ENCODE measurements at places on chromosomes 1 and 21.

DNA sequence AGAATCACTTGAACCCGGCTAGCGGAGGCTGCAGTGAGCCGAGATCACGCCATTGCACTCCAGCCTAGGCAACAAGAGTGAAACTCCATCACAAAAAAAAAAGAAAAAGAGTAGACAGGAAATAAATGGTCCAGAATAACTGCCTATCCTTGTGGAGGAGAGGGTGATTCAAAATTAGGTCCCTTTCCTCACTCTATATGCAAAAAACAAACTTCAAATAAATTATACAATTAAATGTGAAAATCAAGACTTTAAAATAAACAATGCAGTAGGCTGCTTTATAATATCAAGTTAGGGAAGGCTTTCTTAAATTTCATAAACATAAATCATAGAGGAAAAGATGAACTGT, 26.4 kb downstream of the MRPL39 start:
- DNase-seq: no peak

DNA sequence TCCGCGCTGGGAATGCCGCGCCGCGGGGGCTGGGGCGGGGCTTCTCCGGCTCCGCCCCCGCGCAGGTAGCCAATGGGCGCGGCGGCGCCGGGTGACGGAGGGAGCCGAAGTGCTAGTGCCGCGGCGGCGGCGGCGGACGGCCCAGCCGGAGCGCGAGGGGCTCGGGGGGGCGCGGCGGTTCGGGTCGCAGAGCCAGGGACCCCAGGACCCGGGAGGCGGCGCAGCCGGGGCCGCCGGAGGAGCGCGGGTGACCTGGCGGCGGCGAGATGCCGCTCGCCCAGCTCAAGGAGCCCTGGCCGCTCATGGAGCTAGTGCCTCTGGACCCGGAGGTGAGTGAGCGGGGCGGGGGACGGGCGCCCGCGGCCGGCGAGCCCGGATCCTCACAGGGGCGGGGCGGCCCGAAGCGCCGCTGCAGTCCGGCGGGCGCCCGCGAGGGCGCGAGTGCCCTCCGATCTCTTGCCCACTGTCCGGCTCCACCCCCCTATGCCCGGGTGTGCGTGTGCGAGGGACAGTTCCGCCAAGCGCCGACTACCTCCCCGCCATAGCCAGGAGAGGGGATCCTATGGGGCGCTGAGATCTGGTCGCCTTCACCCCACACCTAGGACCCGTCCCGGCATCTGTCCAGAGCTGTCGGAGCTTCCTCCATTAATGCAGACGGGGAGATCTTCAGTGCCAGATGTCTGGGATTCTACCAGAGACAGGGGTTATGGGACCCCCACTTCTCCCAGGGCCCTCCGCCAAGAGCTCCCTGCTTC, at the start of gene RPS6KA1:
Gene RPS6KA1 (plus strand): TSS at position 107 of the 755 bp plus-strand sequence. CDS start 160 bp downstream, at position 267.
- DNase-seq: peak; percentile 39

GRCh38 chr1:183590244-183591191, at the start of gene NCF2:
TSS of gene NCF2 (minus strand) at chr1:183590459. CDS start at chr1:183590329, 130 bp downstream.
- DNase-seq: no peak

DNA sequence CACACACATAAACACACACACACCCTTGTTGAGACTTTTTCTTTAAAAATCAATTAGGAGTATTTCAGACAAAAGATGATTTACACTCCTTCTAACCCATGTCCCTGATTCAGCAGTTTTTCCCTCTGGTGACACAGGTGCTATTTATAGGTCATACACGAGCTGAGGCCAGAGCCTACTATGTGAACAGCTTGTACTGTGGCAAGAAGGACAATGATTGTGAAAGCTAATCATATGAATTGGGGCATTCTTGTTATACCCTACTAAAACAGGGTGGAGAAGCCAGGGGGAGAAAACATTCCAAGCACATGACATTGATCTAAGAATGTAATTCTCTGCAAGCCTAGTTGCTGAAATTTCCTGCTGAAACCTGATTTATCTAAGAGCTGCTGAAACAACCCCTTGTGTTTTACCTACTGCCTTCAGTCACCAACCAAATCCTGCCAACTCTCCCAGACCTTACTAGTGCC, 60.3 kb downstream of the XCL1 start:
- DNase-seq: no peak

GRCh38 chr1:204649721-204650521, 35.6 kb downstream of the LRRN2 start:
- no peak for DNase-seq

DNA sequence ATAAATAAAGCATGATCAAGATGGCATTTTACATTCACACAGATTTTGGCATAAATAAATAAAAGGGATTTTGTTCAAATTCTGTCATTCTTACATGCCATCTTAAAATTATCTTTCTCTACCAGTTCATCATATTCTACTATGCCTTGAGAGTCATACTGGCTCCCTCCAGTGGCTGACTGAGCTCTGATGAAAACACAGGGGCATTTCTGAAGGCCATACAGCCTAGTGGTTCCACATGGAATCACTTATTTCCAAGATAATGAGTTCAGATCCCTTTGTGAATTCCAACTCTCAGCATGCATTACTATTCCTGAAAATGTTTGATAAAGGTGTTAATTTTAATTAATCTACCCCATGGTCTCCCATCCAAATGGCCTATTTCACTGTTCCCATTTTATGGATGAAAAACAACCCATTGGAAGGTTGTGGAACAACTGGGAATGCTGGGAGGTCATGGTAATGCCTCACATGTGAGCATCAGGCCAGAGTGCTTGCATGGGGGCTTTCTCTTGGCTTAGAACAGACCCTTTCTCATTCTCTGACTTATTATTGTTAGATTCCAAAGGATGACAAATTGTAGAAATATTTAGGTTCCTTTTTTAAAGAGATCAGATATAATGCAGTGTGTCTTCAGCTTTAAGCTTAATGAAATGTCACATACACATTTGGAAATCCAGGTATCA, 622.4 kb upstream of the PKN2 start:
- no peak for DNase-seq

- no peak for DNase-seq
These were observed 53.3 kb upstream of the MTR start for GRCh38 chr1:236741753-236742152.

GRCh38 chr1:54516249-54516920, 31.6 kb upstream of the ACOT11 start:
- no peak for DNase-seq

DNA sequence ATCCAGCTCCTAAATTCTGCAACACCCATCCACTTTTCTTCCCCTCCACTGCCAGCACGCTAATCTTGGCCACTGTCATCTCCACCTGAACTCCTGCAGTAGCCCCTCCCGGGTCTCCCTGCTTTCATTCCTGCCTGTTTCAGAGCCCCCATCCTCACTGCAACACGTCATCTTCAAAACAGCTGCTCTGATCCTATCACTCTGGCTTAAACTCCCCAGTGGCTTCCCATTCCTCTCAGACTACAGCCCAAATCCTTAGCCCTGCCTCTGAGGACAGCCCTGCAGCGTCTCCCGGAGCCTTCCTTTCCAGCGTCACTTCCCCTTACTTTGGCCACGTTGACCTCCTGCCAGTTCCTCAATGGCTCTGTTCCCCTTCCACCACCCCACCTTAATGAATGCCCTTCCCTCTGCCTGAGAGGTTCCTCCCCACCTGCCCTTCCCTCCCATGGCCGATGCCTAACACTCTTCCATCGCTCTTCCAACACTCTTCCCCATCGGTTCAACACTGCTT, 22.9 kb upstream of the IFNAR2 start:
- no peak for DNase-seq

DNA sequence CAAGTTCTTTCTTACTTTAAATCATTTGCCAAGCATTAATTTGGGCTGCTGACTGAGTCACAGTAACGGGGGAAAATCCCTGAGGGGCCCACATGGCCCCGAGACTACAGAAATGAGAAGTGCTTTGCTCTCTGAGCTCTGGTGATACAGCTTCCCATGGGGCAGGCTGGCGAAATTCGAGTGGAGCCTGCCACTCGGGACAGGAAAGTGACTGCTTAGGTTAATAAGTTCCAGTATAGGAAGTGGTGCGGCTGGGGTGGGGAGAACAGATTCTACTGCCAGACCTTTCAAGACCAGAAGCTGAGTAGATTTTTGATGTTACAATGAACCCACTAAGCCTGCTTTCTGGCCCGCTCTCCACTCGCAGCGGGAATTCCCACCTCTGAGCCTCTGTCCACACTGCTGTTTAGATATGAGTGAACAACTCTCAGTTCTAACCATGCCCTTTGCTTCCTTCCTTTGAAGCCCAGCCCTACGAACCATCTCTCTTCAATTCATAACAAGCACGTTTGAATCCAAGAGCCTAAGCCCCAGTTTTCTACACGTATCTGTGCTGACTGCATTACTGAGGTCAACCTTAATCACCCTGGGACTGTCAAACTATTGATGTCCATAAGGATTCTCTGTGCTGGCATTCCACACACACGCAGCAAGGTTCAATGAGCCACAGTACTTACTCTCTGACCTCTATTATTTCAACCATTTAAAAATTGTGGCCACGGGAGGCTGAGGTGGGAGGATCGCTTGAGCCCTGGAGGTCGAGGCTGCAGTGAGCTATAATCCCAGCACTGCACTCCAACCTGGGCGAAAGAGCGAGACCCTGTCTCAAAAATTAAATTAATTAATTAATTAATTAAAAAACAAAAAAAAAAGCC, 9.6 kb downstream of the ZBTB17 start:
- no peak for DNase-seq

DNA sequence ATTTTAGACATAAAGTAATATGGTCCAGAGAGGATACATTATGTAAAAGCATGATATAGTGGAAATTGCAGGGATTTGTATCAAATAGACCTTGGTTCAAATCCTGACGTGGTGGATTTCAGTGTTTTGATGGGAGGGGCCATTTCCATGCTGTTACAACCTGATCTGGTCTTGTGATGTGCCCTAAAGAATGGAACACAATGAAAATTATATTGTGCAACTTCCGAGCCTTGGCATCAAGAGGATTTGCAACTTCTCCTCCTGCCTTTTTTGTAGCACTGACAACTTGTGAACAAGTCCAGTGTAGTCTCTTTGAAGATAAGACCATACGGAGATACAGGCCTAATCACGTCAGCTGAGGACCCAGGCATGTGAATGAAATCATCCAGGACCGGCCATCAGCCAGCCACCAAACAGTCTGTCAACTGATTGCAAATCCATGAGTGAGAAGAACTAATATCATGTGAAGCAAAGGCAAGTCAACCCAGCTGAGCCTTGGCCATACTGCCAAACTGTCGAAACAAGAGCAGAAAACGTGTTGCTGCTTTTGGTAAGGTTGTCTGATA, 412.1 kb downstream of the DPYD start:
- no peak for DNase-seq

DNA sequence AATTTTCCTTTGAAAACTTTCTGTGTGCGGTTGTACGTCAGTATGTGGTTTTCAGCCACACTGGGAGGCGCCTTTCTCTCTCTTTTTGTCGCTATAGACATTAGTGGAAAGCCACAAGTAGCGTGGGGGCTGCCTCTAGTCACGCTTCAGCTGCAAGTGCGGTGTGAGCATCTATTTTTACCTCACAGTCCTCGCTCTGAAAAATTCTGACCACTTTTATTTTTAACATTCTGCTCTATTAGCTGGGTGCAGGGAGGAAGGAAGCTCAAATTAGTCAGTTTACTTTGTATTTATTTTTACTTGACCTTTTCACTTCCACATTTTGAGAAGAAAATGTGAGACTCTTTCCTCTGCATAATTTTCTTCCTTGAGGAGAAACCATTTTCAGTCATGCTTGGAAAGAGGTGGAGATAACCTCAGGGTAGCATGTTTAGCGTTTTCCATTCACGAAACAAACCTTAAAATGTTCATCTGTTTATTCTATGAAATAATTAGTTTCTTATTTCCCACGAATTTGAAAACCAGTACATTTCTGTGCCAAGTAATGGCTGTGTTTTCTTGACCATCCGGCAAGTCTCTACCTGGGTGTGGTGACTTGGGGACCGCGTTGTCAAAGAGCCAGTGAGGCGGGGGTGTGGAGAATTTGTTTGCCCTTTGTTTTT, 35.6 kb downstream of the ADARB1 start:
- DNase-seq: no peak

GRCh38 chr1:37137014-37137413, 102.7 kb upstream of the GRIK3 start:
- DNase-seq: no peak

- DNase-seq: no peak
These were observed 32.8 kb upstream of the BACH1 start for GRCh38 chr21:29265690-29266479.

DNA sequence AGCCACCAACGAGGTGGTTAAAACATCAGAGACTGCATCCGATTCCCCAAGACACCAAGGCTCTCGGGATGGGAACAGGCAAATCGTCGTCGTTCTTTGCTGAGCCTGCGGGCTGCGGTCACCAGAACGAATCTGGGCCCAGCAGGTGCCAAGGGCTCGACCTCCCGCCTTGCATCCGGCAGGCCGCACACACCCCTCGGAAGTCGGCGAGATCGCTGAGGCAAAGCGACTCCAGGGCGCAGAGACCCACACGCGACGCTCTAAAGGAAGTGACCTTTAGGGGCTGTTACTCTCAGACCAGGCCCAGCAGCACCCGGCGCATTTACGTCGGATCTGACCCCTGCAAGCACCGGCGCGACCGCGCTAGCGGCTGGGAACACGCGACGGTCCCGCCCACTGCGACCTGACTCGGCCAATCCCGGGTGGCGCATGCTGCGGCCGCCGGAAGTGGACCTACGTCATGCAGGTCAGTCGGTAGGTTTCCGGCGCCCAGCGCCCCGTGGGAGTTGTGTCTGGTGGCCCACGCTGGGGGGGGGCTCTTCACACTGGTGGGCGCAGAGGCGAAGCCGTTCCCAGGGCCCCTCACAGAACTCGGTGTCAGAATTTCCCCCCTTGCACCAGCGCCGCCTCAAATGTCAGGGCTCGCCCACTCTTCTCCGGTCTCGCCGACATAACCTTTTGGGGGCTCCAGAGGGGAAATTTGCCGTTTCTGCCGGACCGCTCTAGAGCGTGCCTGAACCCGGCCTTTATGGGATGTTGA, 7.5 kb upstream of the PARK7 start:
- peak; percentile 81 for DNase-seq

GRCh38 chr1:32765570-32766327, 51.4 kb downstream of the YARS1 start:
- no peak for DNase-seq

Measured in NCI-H460 (cell line).